Activated T-helper 2 cell treated with anti-CD3 and anti-CD28 coated beads, Interferon-gamma antibody, Interleukin-2, Interleukin-4, amounts not matched to agents 10 μg/mL and 5 μg/mL and 100 μg/mL, durations not matched to agents 14 hours and 24 hours and 36 hours (primary cell): ENCODE measurements at places on chromosomes 7 and 10.

- DNase-seq, result no peak
Observed at GRCh38 chr10:118495499-118495898, 99.9 kb downstream of the PRLHR start.

DNA sequence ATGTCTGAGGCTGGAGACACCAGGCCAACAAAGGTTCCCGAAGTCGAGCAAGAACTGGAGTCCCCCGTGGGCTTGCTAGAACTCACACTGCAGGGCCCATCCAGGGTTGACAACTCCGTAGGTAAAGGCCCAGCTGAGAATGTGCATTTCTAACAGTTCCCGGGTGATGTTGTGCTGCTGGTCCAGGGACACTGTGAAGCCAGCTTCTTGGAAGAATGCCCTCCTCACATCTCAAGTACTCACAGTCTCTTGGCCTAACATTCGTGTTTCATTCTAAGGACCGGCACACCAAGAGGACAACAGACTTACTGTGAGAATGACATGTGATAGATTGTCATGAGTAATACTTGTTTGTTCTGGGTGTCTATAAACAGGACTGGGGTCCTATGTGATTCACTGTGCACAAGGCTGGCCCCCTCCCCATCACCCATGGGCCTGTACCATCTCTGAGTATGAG is 682.3 kb upstream of the IGFBP3 start:
- no peak for DNase-seq

DNA sequence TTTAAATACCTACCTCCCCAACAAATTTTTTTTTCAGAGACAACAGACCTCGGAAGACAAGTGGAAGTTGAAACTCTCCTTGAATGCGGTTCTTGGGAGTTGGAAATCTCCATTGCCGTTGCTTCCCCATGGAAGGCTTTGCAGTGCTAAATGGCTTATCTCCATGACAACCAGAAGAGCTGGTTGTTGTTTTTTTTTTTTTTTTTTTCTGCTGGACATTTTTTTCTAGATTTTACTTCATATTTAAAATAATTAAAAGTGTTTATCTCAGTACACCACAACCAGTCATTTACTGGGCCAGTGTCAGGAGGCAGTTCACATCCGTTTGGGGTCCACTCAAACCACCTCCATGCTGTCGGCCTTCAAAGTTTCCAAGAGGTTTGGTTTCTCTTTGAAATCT is 348.5 kb upstream of the PRKCQ start:
- DNase-seq, result no peak

DNA sequence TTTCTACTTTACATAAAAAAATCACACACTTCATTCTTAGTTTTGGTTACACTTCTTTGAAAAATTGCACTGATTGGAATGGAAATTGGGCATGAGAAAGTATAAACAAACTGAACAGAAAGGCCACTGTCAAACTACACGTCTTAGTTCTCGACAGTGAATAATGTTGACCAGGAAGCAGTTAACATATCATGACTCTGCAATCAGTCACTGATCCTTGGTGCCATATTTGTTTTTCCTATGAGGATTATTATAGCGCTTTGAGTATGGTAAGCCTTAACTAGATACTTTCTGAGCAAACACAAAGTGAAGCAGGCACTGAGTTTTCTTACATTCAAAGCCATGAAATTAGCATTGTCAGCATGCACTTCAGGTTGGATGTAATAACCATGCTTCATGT is 495.1 kb upstream of the ANKRD30A start:
- DNase-seq, result no peak

DNA sequence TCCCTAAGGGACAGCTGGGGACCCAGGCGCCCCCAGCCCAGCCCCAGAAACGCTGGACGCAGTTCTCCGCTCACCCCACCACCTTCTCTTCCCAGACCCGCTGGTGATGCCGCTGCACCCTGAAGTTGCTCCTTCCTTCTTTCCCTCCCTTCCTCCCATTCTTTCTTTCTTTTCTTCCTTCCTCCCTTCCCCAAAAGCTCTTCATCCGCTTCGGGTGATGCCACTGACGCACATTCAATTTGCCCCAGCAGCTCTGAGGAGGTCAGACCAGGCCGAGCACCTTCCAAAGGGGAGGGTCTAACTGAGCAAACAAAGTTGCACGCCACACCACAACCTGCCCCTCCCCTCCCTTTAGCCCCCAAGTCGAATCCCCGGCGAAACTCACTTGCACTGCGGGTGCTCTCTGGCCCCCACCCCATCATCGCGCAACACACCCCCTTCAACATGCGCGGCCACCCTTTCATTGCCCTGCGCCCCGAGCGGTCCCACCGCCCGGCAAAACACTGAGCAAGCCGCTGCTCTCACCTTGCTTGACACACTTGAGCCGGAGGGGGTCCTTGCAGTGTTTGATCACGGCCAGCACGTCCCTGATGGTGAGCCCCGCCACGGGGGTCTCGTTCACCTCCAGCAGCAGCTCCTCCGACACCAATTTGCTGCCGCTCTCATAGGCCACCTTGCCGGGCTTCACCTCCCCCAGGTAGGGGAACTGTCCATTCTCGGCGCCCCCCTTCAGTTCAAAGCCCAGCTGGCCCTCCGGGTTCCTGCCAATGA is 787 bp downstream of the MAGI2 start:
- no peak for DNase-seq
